ENCODE measurements at places on chromosomes 1 and 21. TPM values are rescaled to one million over a fixed set of nuclear protein-coding genes. Genes with fewer than 3 reads are reported as not detected.

The HES5 gene
- total RNA-seq: not detected

The EDN2 gene
- 5.2 TPM for total RNA-seq

The RNF186 gene
- total RNA-seq: not detected

The LRRC7 gene
- not detected for total RNA-seq

The CYP4A22 gene
- not detected for total RNA-seq

The OXCT2 gene
- total RNA-seq: 1.9 TPM

The PTAFR gene
- 0.25 TPM for total RNA-seq

The KRTAP10-6 gene
- not detected for total RNA-seq

The TMEM82 gene
- total RNA-seq: not detected

The GOLT1A gene
- not detected for total RNA-seq

The GBP2 gene
- total RNA-seq: 3.5 TPM

The SPATA46 gene
- not detected for total RNA-seq

The TLR5 gene
- total RNA-seq: 0.25 TPM

The PPIAL4G gene
- total RNA-seq: not detected

The DYRK1A gene
- 35.2 TPM for total RNA-seq

The SAMD13 gene
- 1.4 TPM for total RNA-seq

The JAK1 gene
- total RNA-seq: 113 TPM

The RGS16 gene
- total RNA-seq: 0.16 TPM

The C1orf185 gene
- not detected for total RNA-seq

The CD1B gene
- total RNA-seq: not detected

The LINGO4 gene
- total RNA-seq: not detected
